NCI-H1092 treated with DMSO at 0.1 percent for 48 hours (cell line): ENCODE measurements at places on chromosomes 16 and 17.

GRCh38 chr16:73151225-73151624, 103.3 kb upstream of the ZFHX3 start:
- DNase-seq = no peak

DNA sequence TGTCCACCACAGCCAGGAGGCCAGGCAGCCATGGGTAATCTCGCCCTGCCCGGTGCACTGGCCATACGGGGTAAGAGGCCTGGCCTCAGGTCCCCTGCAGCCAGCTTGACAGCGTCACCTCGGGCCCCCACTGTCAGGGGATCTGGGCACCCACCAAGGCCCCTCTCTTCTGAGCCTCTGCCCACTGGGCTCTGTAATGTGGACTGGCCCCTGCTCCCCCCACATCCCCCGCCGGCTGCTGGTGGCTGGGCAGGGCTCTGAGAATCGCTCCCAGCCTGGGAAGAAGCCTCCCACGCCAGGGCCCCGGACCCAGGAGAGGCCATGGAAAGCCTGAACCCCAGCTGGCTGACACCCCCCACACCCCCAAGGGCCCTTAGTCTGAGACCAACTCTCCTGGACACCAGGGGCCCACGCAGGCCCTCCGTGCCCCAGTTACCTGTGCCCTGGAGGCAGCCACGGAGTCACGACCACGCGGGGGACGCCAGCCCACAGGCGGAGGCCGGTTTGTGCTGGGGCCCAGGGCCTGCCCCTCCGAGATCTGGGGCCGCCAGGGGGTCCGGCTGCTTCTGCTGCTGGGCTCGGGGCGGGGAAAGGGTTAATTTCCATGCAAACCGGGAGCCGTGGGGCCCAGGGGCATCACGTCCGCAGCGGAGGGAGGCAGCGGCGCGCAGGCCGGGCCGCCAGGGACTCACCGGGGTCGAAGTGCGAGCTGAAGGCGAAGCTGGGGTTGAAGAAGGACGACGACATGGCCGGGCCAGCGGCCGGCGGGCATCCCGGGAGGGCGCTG, at the start of gene PVALEF:
Gene PVALEF (plus strand): TSS at position 262 of the 787 bp plus-strand sequence. CDS start 15,720 bp downstream, outside the sequence.
- DNase-seq = no peak

GRCh38 chr17:83177611-83178532, 98.5 kb downstream of the METRNL start:
- no peak for DNase-seq

DNA sequence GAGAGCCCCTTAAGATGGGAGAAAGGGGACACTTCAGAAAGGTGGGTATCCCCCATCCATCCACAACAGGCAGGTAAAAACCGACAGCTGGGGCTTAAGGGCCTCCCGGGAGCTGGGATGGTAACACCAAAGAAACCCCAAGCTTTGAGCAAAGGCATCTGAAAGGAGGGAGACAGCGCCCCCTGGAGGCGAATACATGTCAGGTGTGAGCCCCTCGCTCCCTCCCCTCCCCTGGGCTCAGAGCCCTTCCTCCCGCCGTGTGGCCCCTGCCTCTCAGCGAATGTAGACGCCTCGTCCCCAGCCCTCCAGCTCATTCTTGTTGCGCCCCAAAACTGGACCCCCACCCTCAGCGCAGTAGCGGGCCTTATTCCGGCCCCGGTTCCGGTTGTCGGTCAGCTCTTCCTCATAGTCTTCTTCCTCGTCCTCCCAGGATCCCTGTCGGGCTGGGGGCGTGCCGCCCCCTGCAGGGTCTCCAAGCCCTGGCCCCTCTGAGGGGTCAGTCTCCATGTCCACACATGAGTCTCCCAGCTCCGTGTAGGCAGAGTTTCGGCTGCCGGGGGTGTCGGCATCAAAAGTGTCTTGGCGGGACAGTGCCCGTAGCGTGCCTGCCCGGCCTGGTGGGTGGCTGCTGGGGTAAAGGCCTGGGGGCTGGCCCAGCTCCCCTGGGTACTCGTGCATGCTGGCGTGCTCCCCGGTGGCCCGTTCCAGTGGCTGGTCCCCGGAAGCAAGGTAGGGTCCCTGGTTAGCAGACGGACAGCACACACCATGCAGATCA, 9.1 kb upstream of the ARL5C start:
- DNase-seq = peak; percentile 44

DNA sequence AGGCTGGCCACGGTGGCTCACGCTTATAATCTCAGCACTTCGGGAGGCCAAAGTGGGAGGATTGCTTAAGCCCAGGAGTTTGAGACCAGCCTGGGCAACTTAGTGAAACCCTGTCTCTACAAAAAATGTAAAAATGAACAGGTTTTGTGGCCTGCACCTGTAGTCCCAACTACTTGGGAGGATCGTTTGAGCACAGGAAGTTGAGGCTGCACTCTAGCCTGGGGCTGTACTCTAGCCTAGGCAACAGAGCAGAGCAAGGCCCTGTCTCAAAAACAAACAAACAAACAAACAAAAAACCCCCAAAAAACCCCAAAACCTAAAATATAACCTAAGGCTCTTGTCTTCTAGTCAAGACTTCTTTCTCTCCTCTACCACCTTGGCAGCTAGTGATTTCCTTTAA, 7.4 kb upstream of the HIGD1B start:
- no peak for DNase-seq

DNA sequence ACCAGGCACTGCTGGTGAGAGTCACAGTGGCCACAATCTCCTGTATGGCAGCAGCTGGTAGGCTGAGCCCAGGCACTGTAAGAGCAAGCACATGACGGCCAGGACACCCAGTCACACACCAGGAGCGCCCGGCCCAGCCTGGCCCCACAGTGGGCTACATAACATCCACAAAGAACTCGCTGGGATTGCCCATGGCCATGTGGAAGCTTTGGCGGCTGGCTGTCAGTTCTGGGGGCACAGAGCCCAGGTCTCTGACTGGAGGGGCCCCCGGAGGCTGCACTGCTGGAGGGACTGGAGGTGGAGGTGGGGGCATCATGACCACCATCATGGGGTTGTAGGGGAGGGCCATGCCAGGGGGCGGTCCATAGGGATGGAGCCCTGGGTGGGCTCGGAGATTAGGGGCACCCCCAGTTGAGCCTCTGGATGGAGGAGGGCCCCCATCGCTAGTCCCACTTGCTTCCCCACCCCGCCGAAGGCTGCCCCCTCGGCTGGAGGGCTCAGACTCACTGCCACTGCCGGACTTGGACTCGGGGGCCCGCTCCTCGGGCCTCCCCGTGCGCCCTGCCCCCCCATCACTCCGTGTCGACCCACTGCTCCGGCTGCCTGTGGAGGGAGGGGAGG, 6.1 kb downstream of the ACADVL start:
- DNase-seq = no peak

- no peak for DNase-seq
Measured at GRCh38 chr16:76676356-76676755, 399.2 kb downstream of the CNTNAP4 start.

DNA sequence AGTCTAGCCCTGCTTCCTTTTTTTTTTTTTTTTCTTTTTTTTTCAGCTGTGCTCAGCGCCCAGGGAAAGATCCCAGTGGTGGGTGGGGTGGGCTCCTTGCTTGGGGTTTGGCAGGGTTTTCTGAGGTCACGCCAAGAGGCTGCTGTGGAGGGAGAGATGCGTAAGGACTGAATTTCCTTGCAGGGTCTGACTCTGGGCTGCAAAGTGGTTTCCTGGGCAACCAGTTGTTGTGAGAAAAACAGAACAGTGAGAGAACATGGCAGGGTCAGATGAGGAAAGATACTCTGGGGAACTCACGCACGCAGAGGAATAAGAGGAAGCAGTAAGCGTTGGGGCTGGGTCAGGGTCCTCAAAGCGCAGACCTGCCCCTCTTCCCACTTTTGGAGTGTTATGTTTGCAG, 119.5 kb downstream of the IRF8 start:
- DNase-seq = no peak

- no peak for DNase-seq
Measured at GRCh38 chr17:72223866-72224291, 103.1 kb downstream of the SOX9 start.

DNA sequence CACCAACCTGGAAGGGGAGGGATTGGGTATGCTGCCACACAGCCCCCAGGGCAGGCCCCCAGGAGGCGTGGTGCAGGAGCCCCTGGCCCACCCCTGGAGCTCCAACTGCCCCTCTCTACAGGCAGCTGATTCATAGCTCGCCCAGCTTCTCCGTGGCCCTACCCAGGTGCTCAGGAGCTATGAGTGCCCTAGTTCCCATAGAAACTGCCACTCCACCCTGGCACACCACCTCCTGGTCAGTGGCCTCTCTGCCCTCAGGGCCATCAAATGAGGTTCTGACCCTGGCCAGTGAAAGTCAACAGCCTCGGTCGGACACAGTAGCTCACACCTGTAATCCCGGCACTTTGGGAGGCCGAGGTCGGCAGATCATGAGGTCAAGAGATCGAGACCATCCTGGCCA, 18.0 kb downstream of the CNGB1 start:
- DNase-seq = no peak

- DNase-seq = no peak
Measured at GRCh38 chr17:6066183-6066948, 3.8 kb upstream of the WSCD1 start.

DNA sequence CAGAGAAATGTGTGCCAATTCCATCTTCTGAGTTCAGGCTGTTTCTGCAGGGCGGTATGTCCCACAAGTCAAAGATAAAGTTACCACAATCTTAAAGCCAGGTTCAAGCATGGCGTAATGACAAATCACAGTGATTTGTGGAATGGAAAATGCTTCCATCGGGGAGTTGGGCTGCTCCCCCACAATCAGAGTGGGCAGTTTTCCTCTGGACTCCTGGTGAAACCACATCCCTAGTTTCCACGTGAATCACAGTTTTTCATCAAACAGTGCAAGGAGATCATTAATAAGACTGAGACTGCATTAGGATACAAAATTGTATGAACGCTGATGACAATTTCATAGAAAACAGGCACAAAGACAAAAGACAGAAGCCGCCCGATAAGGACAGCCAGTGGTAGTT, 3.6 kb downstream of the LITAF start:
- no peak for DNase-seq

DNA sequence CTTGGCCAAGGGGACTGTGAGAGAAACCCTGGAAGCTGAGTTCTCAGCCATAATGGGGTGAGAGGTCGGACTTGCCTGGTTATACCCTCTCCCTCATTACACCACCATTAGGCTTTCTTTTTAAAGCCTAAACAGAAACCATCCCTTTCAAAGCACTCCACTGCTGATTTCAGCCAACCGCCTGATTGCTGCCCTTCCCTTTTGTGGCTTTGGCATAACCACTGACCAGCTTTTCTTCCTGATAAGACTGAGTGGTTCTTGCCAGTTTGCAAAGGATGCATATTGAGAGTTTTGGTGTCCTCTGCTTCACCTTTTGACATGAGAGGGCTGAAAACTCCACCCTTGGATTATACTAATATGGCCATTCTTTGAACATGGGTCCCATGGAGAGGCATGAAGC, 308.2 kb upstream of the GOT2 start:
- DNase-seq = no peak

GRCh38 chr16:87380881-87381280, 2.7 kb downstream of the FBXO31 start:
- no peak for DNase-seq

GRCh38 chr17:78973792-78974520, 5.8 kb downstream of the LGALS3BP start:
- no peak for DNase-seq

DNA sequence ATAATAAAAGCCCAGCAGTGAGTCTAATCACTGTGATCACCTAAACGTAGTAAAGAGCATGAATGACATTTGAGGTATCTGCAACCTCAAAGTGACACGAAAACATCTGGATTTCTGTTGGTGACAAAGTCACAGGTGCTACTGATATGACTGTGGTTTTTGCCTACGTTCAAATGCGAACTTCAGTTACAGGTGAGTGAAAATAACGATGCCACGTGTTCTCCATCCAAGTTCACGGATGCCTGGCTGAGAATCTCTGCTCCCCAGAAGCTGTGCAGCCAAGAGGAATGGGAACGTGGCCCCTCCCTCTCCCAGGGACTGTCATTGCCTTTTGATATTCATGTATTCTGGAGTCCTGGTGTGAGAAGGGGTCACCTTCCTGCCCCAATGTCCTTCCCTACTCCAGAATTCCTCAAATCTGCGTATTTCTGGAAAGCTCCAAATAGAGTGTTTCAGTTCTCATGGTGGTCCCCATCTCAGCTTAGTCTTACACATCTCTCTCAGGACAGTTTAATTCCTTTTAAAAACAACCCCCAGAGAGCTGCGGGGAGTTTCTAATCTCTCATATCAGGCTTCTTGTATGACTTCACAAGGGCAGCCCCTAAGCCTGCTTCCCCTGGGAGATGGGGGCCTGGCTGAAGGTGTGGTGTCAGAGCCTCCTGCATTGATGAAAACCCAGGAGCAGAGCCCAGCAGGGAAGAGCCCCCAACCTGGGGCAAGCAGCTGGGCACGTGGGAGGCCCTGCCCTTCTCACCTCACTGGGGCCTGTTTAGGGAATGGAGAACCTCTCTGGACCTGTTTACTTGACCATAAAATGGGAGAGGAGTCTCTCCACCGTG, 25.8 kb downstream of the PIK3R5 start:
- no peak for DNase-seq

GRCh38 chr16:49350265-49351095, 23.1 kb upstream of the C16orf78 start:
- peak; percentile 37 for DNase-seq

DNA sequence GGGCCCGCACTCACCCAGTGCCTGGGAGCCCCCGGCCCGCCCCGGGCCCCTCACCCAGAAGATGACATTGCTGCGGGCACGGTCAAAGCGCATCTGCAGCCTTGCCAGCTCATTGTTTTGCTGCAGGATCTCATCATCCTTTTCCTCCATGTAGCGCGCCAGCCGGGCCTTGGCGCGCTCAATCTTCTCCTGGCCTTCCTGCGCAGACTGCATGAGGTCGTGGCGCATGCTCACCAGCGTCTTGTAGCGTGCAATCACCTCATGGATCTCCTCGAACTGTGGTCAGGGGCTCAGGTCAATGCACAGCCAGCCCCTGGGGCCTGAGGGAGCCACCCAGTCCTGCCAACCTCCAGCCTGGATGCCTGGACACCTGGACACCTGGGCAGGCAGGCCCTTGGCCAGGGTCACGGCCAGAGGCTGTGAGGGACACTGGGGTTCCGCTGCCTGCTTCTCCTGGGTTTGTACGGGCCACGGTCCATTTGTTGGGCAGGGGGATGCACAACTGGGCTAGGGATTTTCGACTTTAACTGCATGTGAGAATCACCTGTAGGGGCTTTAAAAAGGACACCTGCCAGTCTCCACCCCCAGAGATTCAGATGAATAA, 9.2 kb downstream of the CCDC42 start:
- DNase-seq = no peak

- DNase-seq = no peak
Measured at GRCh38 chr17:49575679-49576087, at the start of gene NXPH3. Gene NXPH3 (plus strand): TSS chr17:49575871. CDS start chr17:49576220, 349 bp downstream.

DNA sequence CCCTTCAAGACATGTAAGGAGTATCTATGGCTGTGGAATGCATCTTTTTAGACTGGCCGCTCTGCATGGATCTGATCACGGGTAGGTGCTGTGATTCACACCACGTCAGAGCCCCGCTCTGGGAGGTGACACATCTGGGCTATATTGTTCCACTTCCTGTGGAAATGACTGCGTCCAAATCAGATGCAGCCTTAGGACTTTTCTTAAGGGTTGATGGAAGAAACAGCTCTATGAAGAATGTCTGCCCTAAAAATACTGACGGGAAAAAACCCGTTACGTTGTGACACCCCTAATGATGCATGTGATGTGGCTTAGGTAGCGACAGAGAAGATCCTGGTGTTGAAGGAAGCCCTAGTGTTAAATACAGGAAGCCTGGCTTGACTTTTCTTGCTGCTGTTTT, 12.2 kb downstream of the BANP start:
- DNase-seq = no peak
